Kidney tubule cell (primary cell): ENCODE measurements at places on chromosomes 16 and 17.

GRCh38 chr16:82187829-82188228 lies 17.8 kb upstream of the MPHOSPH6 start:
- DNase-seq = no peak

DNA sequence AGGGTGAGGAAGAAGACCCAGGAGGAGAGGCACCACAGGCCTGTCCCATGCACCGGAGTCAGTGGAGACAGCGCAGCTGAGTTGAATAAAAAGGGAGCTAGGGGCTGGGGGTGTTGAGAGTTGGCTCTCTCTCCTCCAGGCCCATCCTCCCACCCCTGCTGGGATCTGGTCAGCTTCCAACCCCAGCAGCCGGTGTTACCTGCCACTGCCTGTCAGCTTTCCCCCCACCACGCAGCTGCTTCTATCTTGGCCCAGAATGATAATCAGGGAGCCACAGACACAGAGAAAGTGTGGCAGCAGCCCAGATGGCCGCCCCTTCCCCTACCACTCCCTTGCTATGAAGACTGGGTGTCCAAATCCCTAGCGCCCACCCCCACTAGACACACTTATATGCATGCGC lies 120.6 kb upstream of the RPL38 start:
- no peak for DNase-seq

- DNase-seq = peak; percentile 4
Observed at GRCh38 chr16:47492428-47493377, 31.6 kb downstream of the PHKB start.

GRCh38 chr17:28467456-28468025 lies 5.9 kb upstream of the SLC13A2 start:
- no peak for DNase-seq

GRCh38 chr17:48787828-48788227 lies 29.2 kb downstream of the TTLL6 start:
- DNase-seq = no peak

DNA sequence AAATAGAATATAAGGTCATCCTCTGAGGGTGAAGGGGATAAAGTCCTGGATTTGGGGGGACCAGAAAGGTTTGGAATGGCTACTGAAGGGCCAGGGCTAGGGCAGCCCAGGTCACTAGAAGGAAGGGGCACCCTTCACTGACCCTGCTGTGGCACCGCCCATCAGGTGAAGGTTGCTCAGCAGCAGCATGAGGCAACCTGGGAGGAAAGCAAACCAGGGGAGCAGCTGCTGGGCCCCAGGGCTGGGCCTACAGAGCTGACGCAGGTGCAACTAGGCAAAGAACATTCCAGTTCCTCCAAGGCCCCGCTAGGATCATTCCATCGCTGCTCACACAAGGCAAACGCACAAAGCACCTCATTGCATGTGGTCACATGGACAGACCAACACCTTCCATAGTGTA lies 3.4 kb upstream of the HSBP1 start:
- DNase-seq = no peak

GRCh38 chr16:66988197-66988788 lies at the start of gene CES4A:
Gene CES4A (plus strand): TSS chr16:66988589. CDS start chr16:66988773, 184 bp downstream.
- peak; percentile 95 for DNase-seq

DNA sequence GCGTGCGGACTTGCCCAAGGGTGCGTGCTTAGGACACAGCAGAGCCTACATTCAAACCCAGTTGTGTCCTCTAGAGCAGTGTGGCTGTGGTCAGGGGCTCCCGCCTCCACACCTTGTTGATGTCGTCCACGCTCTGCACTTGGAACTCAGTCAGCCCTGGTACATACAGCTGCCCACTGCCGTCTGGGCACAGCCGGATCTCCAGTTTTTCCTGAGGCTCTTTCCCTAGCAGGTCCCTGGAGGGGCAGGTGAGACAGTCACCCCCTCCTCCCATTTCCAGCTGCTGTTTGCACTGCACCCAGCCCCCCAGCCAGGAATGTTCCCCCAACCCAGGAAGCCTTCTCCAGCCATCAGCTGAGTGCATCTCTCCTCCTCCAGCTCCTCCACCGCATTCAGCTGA lies 25.7 kb downstream of the KATNB1 start:
- DNase-seq = no peak

DNA sequence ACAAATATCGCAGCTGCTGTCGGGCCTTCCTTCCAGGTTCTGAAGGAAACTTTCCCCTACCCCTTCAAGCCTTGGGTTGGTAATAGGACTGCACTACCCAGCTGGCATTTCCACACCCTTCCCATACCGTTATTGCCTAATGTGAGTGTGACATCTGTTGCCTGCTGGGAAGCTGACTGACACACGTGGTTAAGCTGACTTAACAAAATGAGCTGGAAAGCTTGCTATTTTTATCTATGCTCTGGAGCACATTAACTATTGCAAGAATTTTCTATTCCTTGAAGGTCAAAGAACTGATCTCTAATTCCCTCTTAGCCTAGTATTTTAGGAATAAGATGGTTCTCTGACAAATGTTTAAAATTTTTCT lies 79.5 kb downstream of the PMP22 start:
- peak; percentile 9 for DNase-seq

DNA sequence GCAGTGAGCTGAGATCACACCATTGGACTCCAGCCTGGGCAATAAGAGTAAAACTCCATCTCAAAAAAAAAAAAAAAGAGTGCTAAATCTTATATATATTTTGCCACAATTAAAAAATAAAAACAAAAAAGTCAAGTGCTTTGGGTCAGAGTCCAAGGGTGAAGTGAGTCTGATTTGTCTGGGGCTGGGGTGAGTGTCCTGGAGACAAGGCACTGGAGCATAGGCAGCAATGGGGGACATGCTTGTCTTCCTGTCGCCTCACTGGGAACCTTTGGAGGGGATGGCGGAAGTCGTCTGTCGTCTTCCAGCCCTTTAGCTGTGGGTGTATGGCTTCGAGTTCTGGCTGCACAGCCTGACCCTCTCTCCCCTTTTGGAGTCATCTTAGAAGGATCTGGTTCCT lies 167.1 kb downstream of the NTN1 start:
- DNase-seq = no peak

DNA sequence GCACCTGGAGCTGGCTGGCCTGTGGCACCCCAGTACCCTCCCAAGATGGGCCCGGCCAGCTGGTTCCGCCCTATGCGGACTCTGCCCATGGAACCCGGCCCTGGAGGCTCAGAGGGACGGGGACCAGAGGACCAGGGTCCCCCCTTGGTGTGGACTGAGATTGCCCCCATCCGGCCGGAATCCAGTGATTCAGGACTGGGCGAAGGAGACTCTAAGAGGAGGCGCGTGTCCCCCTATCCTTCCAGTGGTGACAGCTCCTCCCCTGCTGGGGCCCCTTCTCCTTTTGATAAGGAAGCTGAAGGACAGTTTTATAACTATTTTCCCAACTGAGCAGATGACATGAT lies 12.0 kb downstream of the TBX21 start:
- DNase-seq = no peak

GRCh38 chr17:40824015-40824832 lies 1.8 kb upstream of the KRT10 start:
- DNase-seq = no peak

DNA sequence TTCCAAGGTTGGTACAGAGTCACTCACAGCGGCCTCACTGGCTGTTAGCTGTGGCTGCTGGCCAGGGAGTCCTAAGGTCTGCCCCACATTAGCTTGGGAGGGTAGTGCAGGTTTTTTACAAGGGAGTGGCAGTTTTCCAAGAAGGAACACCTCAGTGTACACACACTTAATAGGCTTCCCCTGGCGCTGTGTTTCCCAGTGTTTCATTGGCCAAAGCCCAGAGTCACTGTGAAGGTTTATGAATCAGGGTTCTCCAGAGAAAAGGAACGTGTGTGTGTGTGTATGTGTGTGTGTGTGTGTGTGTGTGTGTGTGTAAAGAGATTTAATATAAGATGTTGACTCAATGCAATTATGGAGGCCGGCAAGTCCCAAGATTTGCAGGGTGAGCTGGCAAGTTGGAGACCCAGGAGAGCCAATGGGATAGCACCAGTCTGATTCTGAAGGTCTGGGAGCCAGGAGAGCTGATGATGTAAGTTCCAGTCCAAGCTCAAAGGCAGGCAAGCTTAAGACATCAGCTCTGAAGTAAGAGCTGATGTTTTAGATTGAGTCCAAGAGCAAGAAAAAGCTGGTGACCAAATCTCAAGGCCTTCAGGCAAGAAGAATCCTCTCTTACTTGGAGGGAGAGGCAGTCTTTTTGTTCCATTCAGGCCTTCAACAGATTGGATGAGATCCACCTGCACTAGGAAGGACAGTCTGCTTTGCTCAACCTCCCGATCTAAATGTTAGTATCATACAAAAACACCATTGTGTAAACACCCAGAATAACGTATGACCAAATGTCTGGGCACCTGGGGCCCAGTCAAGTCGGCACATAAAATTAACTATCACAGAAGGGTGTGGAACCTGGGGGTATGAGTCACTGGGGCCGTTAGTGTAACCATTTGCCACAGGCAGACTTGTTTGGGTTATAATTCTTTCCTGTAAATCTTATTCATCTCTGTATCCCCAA lies 206.8 kb downstream of the PRKCA start:
- peak; percentile 93 for DNase-seq

DNA sequence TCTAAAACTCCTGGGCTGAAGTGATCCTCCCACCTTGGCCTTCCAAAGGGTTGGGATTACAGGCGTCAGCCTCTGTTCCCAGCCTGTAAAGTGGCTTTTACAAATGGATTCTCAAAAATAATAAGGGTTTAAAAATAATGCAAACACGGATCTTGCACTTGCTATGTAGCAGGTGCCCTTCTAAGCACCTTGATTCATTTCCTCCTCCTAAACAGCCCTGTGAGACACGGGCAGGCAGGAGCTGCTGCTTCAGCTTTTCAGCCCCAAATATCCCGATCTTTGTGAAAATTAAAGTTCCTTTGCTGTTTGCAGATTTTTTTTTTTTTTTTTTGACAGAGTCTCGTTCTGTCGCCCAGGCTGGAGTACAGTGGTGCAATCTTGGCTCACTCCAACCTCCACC lies 31.7 kb downstream of the NAGPA start:
- no peak for DNase-seq

- DNase-seq = no peak
Observed at GRCh38 chr16:13332713-13333255, 431.4 kb downstream of the SHISA9 start.

DNA sequence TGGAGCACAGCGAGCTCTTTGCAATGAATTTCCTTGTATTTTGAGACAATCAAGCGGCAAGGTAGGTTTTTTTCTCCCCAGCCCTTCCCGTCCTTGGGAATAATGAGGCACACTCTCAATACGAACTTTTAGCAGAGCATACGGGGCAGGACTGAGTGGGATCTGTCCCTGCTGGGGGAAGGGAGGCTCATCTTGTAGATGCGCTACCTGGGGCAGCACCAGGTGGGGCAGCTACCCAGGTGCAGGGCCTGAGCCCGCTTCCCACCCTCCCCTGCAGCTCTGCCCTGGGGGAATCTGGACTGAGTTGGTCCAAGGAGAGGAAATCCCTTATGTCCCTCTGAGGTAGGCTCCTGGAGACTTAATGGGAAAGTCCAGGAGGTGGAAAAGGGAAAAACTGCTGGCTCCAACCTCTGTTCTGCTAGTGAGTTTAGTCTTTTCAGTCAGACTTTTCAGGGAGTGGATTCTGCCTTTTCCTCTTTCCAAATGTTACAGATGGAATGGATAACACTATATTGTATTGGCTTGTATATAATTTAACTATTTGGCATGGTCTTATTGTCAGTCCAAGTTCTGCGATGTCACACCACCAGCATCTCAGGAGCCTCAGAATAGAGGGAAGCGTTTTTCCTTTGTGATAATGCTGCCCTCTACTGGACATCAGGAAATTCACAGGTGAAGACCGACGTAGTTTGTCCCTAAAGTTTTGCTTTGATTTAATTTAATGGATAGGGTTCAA lies 9.6 kb upstream of the CES1 start:
- DNase-seq = peak; percentile 44

GRCh38 chr17:50045154-50045553 lies 10.8 kb upstream of the ITGA3 start:
- DNase-seq = peak; percentile 89

DNA sequence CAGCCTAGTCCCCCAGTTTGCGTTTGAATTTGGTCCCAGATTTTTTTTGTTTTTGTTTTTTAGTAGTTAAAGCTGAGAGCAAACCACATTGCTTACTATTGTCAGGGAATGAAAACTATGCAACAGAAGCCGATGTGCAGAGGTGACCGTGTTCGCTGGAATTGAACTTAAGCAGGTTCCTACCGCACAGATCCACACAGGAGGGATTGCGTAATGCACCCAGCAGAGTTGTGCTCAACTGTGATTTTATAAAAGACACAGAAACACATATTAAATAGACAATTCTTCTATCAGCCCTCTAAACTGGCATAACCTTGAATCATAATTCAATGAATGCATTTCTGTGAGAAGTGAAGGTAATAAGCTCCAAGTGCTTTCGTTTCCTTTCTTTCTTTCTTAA lies 443.0 kb downstream of the WWOX start:
- DNase-seq = no peak

GRCh38 chr17:82292251-82293154 lies 19.0 kb upstream of the CSNK1D start:
- DNase-seq = peak; percentile 98

DNA sequence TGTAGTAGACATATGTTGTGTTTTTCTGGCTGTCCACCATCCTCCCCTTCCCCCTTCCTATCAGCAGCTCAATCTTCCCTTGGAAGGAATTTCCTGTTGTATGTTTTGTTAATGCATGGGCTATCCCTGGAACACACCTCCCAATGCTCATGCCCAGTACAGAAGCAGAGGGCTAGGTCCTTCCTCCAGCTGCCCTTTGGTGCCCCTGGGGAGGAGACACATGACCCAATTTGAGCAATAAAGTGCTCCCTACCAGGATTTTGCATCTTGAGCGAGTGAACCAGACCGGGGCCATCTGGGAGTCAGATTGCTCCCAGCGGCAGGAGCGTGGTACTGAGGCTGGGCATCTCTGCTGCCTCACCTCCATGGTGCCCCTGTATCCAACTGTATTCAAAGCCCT lies 141.5 kb upstream of the MED13 start:
- no peak for DNase-seq

GRCh38 chr17:64998436-64999190 lies 57.9 kb downstream of the GNA13 start:
- DNase-seq = no peak

DNA sequence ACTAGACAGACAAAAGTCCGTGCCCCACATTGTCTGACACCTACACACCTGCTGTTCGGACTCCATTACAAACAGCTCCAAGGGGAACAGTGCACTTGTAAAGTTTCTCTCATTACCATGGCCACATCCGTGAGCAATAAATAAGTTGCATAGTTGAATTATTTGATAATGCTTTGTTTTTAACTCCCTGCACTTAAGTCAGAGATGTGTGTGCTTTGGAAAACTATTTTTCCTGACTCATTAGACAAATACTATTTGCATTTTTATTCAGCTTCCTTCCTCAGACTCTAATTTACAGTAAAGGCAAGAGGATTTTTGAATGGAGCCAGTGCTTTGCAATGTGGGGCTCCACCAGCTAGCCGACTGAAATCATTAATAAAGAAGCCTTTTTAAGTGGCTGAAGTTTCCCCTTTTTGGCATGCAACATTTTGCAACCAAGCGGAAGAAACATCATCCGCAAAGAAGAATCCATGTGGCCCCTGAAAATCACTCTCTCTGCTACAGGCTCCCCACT lies 6.5 kb upstream of the CCL2 start:
- DNase-seq = peak; percentile 94

- DNase-seq = no peak
Observed at GRCh38 chr16:31063843-31064611, 10.0 kb downstream of the ZNF668 start.
